Hypothalamus (tissue), 51 donors: ENCODE measurements at places on chromosomes 13 and 19.

DNA sequence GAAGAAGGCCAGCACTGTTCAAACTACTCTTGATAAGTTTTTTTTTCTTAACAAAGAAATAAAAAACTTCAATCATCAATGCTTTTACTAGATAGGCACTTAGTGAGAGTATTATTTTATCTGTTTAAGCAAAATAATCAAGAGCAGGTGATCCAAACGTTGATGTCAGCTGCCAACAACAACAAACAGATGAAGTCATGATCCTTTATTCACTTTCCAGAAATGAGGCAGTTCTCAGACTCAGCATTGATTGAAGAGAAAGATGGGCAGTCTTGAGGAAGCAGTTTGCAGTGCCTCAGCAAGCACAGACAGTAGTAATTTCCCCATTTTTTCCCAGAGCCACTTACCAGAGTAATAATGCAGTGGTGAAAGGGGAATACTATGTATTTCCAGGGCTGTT lies 38.4 kb upstream of the CSNK1A1L start:
- DNase-seq = no peak

GRCh38 chr13:94800423-94800822 lies 88.1 kb upstream of the SOX21 start:
- no peak for DNase-seq

DNA sequence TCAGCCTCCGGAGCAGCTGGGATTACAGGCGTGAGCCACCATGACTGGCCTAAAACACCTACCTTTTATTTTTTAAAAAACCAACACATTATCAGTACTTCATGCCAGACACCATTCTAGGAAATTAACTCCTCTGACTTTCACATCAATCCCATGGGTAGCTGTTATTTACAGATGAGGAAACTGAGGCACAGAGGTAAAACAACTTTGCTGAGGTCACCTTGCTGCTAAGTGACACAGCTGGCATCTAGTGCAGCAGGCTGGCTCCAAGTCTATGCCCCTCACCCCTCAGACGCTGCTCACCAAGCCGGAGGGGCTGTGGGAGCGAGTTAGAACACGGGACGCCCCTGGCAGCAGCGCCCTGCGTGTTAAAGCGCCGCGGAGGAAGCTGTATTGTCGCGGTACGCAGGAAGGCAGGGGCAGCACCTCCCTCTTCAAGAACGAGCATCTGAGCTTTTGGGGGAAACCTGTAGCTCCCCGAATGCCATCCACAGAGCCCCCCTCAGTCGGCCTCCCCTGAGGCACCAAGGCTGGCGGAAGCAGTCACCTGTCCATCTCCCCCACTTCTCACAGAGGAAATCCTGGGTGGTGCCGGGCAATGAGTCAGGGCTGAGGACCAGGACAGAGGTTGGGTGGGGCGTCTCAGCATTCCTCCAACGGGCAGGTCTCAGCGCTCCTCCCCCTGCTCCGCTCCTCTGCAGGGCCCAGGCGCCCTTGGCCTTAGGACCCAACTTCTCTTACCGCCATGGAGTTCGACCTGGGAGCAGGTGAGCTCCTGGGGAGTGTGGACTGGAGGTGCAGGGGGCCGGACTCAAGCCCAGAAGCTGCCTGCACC lies at the start of gene C19orf33:
Gene C19orf33 (plus strand): TSS at position 735 of the 835 bp plus-strand sequence. CDS start 11 bp downstream, at position 746.
- no peak for DNase-seq

DNA sequence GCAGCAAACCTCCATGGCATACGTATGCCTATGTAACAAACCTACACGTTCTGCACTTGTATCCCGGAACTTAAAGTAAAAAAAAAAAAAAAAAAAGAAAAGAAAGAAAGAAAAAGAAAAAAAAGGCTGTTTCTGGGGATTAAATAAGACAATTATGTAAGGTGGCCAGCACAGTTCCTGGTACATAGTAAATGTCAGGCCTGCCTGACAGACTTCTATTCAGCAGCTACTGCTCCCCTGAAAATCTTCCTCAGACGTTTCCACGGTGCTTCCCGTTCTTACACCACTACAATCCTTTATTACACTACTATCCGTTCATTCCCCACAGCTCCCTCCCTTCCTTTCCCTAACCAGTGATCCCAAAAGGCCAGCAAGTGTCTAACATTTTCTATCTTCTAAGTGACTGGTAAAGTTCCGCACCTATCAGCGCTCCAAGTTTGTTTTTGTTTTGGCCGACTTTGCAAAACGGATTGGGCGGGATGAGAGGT lies 636 bp upstream of the RB1 start:
- no peak for DNase-seq

DNA sequence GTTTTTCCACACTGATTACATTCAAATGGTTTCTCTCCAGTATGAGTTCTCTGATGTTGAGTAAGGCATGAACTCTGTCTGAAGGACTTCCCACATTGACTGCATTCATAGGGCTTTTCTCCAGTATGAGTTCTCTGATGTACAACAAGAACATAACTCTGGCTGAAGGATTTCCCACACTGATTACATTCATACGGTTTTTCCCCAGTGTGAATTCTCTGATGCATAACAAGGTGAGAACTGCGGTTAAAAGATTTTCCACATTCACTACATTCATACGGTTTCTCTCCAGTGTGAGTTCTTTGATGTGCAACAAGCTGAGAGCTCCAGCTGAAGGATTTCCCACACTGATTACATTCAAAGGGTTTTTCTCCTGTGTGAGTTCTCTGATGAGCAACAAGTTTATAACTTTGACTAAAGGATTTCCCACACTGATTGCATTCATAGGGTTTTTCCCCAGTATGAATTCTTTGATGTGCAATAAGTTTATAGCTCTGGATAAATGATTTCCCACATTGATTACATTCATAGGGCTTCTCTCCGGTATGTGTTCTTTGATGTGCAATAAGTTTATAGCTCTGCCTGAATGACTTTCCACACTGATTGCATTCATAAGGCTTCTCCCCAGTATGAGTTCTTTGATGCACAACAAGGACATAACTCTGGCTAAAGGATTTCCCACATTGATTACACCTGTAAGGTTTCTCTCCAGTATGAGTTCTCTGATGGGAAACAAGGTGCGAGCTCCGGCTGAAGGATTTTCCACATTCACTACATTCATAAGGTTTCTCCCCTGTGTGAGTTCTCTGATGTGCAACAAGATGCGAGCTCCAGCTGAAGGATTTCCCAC lies 23.5 kb downstream of the ZNF180 start:
- no peak for DNase-seq
